ENCODE measurements at places on chromosomes 2 and 18.

- no peak for DNase-seq
Measured at GRCh38 chr2:86023366-86023712, 82.3 kb downstream of the POLR1A start.

GRCh38 chr2:111219285-111219684, 98.6 kb downstream of the BCL2L11 start:
- DNase-seq: peak; percentile 78

DNA sequence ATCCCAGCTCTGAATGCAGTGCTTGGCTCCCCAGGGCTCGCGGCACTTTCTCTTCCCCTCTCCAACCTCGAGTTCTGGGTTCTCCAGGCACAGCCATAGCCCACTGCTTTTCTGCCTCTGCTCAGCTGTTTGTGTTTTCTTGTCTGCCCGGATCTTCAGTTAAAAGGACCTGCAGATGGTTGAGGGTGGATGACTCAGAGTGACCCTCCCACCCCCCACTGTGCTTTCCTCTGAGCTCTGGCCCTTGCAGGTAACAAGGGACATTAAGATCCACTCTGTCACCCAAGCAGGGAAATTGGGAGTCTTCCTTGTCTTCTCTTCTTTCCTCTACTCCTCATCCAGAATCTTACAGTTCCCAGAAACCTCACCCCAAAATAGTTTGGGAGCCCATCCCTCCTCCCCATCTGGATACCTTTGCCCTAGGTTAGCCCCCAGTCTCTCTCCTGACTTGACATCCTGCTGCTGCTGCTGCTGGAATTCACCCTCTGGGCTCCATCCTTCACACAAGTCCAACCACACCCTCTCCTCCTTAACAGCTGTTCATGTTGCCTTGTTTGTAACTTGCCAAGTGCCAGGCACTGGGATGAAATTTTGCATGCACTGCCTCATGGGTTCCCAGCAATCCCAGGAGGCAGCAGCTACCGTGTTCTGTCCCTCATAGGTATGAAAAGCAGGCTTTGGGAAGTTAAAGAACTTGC, 157.9 kb upstream of the TTC39C start:
- no peak for DNase-seq

- DNase-seq: no peak
Measured at GRCh38 chr18:11676867-11677266, 12.2 kb upstream of the GNAL start.

- DNase-seq: no peak
Measured at GRCh38 chr2:169476459-169476858, 2.8 kb upstream of the BBS5 start.

DNA sequence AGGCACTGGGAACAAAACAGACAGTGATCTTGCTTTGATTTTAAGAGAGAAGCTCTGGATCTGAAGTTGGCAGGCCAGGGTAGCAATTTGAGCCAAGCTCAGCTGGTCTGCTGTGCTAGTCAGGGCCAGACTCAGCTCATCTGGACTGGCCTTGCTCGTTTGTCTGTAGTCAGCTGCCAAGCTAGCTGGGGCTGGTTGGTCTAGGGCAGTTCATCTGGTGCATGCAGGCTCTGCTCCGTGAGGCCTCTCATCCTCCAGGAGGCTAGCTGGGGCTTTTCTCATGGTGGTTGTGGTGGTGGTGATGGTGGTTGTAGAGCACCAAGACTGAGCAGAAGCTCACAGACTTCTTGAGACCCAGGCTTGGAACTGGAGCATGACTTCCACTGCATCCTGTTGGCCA, 10.3 kb downstream of the FBLN7 start:
- DNase-seq: no peak

- DNase-seq: no peak
Measured at GRCh38 chr18:74453642-74454198, 3.4 kb downstream of the DIPK1C start.

GRCh38 chr2:181354626-181355025, 102.6 kb upstream of the ITGA4 start:
- DNase-seq: peak; percentile 54

DNA sequence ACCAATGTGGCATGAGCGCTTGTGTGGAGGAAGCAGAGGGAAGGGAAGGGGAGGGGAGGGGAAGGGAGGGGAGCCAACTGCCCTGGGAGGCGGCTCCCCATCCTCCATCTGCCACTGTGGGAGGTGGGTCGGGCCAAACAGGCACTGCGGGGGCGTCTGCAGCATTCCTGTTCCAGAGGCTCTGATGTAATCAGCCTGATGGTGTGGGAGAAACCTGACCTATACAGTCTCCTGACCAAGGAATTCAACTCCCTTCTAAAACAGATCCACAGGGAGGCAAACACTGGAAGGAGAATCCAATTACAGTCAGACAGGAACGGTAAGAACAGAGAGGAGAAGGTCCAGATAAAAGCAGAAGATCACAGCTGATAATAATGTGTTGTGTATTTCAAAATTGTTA, 88.8 kb downstream of the CD8B2 start:
- no peak for DNase-seq

- DNase-seq: no peak
Measured at GRCh38 chr2:39646267-39646666, 19.4 kb upstream of the TMEM178A start.

DNA sequence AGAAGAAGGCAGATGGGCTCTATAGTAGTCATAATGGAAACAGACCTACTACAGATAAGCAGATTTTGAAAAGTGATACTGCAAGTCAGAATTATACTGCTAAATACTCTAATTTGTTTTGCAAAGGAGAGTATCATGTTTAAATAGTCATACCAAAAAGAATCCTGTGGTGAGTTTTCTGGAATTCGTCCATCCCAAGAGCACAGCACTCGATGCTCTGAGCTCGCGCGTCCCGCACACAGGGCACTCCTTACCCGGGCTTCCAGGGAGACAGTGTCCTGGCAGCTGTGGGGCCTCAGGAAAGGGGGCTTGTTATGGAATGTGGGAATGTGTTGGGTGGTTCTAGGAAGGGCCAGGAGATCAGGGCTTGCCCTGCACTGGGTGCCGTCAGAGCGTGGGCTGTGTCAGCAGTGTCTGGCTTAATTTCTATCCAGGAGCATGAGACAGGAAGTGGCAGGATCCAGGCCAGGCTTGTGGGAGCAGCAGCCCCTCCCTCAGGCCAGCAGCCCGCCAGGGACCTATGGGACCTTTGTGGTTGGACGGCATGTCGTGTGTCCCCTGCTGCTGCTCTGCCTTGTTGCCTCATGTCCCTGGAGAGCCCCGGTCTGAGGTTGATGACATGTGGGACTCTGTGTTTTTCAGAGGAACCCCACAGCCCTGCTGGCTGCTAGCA, 193.2 kb upstream of the TPO start:
- DNase-seq: no peak

DNA sequence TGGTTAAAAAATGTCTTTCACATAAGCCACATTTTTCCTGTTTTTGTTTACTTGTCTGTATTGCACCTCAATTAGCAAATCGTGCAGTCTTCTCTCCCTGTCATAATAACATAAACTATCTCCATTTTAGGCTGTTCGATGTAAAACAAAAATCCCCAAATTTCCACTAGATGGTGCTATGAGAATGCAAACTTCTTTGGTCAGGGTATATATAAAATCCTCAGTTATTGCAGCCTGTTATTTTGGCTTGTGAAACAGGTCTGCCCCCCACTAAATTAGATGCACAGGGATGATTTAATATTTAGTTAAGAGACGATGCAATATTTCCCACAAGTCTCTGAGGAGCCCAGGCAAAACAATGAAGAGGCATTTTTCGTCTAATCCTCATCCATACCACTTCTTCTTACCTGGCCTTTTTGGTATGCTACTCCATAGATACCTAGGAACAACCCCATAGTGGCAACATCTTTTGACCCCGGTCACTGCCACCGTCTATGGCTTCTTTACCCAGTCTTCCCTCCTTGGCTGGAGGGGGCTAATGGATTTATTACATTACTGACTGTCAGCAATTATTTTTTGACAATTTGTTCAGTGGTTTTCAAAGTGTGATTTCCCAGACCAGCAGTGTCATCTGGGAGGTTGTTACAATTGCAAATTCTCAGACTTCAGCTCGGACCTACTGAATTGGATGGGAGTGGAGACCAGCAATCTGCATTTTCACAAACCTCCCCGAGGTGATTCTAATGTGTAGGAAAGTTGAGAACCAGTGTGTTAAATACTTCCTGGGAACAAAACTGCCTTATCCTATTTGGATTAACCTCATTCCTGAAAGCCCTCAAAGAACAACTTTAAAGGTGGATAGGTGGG, 117.4 kb upstream of the CWC22 start:
- peak; percentile 63 for DNase-seq

DNA sequence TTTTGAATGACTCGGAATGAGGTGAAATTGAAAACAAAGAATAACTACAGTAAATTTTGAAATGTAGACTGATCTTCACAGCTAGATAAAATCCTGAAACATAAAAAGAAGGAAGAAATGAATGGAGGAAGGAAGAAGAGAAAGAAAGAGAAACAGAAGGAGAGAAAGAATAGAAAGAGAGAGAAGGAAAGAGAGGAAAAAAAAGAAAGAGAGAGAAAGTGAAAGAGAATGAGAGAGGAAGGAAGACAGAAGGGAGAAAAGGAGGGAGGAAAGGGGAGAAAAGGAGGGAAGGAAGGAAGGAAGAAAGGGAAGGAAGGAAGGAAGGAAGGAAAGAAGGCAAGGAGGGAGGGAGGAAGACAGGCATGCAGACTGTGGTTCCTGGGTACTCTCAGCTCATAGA, 982.6 kb downstream of the BCL11A start:
- no peak for DNase-seq
